Dermis microvascular lymphatic vessel endothelial cell (primary cell): ENCODE measurements at places on chromosomes 3 and 15. TPM values are rescaled to one million over a fixed set of nuclear protein-coding genes. Genes with fewer than 3 reads are reported as not detected.

DNA sequence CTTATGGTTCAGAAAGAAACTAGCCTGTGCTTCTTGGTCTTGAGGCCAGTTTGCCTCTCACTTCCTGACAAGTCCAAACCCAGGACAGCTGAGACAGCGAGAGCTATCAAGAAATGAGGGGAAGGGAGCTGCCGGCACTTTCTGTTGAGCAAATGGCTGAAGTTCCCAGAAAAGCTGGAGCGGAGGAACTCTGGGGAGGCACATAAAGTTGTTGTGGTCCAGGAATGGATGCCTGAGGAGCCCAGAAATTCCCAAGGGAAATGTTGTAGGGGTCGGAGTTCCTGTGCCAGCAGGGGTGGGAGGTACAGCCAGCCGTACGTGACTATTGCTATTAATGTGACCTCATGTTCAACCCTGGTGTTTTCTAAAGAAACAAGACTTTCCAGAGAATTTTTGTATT is 98.8 kb upstream of the TNFAIP8L3 start:
- no peak for DNase-seq

- peak; percentile 61 for DNase-seq
Measured at GRCh38 chr3:124351430-124352148, 359.7 kb upstream of the ROPN1 start.

DNA sequence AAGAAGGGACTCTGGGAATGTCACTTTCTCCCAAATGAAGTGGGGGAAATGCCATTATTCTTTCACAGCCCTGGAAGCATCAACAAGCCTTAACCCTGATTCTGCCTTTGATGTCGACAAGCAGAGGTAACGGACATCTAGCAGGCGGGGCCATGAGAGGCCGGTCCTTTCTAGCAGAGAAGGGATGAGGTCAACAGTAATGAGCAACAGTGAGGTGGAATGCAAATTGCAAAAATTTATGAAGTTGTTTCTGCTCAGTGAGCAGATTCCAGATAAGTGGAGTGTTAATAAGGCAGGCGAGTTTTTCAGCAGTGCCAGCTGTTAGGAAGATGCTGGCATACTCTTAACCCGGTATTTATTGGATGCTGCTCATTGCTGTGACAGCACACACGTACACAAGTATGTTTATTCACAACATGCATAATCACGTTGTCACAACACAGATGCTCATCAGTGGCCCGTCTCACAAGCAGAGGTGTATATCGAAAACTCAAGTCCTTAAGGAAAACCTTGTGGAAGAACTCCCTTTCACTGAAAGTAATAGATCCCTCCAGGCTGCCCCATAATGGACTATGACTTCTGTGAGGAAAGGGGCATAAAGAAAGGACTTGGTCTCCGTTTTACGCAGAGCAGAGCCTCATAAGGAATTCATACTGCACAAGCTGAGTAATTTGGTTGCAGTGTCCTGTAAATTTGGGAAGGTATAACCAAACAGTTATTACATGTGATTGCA is 329.0 kb downstream of the IGSF11 start:
- DNase-seq: no peak

- DNase-seq: no peak
Measured at GRCh38 chr15:28904003-28904402, 18.2 kb downstream of the APBA2 start.

Gene MASP1
- total RNA-seq: 0.77 and 1.9 TPM in 2 replicates

Gene DNAH12
- under 0.01 TPM in 2 replicates for total RNA-seq

DNA sequence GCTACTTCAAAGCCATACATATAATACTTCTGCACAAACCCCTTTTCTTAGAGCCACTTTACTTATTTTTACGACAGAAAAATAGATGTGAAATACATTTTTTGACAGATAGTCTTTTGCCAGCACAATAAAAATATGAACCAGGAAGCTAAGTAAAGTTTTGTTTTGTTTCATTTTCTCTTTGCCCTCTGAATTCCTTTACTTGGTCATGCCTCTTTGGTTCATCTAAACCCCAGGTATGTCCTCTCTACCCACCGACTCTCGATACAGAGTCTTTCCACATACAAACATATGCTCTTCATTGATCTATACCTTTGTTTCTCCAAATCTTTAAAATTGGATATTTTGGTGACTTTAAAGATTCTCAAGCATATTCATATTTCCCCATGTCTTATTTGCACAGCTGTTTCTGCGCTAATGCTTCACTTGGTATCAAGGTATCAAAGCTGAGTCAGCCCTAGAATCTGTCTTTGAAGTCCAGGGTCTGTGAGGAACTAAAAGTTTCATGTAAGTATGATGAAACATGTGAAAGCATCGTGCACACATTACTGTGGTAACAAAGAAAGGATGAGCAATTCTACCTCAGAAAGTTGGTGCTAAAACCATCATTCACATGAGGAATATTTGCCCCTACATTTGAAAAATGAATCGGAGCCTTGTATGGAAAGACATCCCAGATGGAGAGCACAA is 845.4 kb downstream of the NAALADL2 start:
- DNase-seq: no peak

GRCh38 chr15:61080221-61081026 is 148.7 kb downstream of the RORA start:
- no peak for DNase-seq

Gene SEMA5B
- under 0.01 and 0.13 TPM in 2 replicates for total RNA-seq

DNA sequence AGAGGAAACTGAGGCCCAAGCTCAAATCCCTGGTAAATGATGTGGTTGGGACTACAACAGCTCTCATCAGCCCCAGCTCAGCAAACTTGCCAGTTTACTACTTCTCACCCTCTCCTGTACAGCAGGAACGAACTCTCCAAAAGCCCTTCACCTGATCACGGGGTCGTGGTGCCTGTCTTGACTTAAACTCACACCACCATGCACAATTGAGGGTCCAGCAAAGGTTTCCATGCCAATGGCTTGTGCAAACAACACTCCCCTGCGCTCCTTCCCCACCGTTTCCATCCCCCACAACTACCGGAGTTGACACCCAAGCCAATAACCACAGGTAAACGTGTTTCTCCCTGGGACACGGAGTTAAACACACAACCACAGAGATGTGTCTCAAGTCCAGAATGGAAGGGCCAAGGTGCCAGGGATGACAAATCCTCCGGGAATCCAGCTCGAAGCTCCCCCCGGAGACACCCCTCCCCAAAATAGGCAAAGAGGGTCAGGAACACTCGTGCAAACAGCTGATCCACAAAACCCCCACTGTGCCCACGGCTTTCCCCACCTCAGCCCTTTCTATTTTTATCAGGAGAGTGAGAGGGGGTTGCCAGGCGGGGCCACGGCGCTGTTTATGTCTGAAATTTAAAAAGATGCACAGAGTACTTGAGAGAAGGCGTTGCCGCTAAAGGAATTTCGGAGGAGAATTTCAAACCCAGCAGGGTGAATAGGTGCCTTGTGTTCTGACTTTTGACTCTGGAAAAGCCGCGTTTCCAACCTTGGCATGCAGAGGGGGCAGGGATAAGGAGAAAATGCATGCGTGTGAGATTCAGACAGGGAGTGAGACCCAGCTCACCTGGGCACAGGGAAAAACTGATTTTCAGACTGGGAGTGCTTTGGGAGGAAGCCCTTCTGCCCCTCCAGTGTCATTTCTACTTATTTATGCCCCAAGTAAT is 10.6 kb upstream of the ACAN start:
- DNase-seq: no peak

- peak; percentile 27 for DNase-seq
Measured at GRCh38 chr15:75455982-75456531, 4.6 kb upstream of the SIN3A start.

GRCh38 chr3:42493126-42493797 is 9.2 kb upstream of the VIPR1 start:
- no peak for DNase-seq
